Smooth muscle cell of the pulmonary artery (primary cell): ENCODE measurements at places on chromosomes 3 and 15. TPM values are rescaled to one million over a fixed set of nuclear protein-coding genes. Genes with fewer than 3 reads are reported as not detected.

NPAP1 gene
- total RNA-seq: not detected in 2 replicates

SETD5 gene
- 63.0 and 64.7 TPM in 2 replicates for total RNA-seq

WDR48 gene
- total RNA-seq: 33.6 and 46.4 TPM in 2 replicates

TMEM40 gene
- not detected in 2 replicates for total RNA-seq

SSR3 gene
- 391 and 422 TPM in 2 replicates for total RNA-seq

TLE3 gene
- 49.5 and 51.2 TPM in 2 replicates for total RNA-seq

PAQR9 gene
- total RNA-seq: 0.20 and 0.36 TPM in 2 replicates

DNAH12 gene
- total RNA-seq: 0.13 TPM in 2 replicates

TMEM158 gene
- total RNA-seq: 17.7 and 112 TPM in 2 replicates

SPINK8 gene
- not detected in 2 replicates for total RNA-seq

RTP3 gene
- not detected in 2 replicates for total RNA-seq

NDN gene
- 65.9 and 66.9 TPM in 2 replicates for total RNA-seq
